ENCODE measurements at places on chromosomes 16 and 17. TPM values are rescaled to one million over a fixed set of nuclear protein-coding genes. Genes with fewer than 3 reads are reported as not detected.

The SAMD14 gene
- total RNA-seq: 0.53 TPM

The HSD11B2 gene
- not detected for total RNA-seq

The MSLN gene
- not detected for total RNA-seq

The ANKS4B gene
- total RNA-seq: not detected

The PLLP gene
- total RNA-seq: 0.31 TPM

The SNAI3 gene
- total RNA-seq: not detected

The TVP23C gene
- 19.9 TPM for total RNA-seq

The SSTR5 gene
- 0.12 TPM for total RNA-seq

The ATAD5 gene
- 1.4 TPM for total RNA-seq

The IGF2BP1 gene
- total RNA-seq: 0.26 TPM

The PTGES3L gene
- total RNA-seq: not detected

The RSKR gene
- 6.5 TPM for total RNA-seq
